ENCODE measurements at places on chromosomes 6 and 20. TPM values are rescaled to one million over a fixed set of nuclear protein-coding genes. Genes with fewer than 3 reads are reported as not detected.
A peak's percentile ranks its signal among the peaks of the same experiment; 100 is the strongest.

DNA sequence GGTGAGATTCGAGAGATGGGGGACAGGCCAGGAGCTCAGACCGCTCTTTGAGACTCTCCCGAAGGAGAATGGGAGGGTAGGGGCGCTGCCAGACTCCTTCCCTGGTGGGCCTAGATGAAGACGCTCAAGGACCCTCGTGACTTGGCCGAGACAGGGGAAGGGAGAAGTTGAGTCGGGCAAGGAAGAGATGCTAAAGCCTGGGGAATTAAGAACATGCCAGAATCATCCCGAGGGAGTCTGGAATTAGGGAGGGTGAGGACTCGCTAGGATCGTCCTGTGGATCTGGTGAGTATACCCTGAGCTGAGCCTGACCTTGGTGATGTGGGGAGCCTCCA, 529 bp downstream of the UBE2C start:
- no peak for DNase-seq

DNA sequence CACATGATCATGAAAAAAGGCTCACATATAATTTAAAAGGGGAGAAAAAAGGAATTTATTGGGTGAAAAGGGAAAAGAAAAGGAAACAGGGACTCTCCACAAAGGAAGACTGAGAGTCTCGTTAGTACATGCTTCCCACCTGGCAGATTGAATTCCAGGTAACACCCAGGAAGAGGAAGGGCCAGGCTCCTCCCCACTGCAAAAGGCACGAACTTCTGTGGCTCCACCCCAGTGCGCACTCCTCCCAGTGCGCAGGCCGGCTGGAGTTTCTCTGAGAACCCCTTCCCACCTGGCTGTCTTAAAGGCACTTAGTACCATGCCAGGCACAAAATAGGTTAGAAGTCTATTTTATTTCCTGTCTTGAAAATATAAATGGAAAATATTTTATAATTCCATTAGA, 129.8 kb downstream of the COL12A1 start:
- DNase-seq, result no peak

DNA sequence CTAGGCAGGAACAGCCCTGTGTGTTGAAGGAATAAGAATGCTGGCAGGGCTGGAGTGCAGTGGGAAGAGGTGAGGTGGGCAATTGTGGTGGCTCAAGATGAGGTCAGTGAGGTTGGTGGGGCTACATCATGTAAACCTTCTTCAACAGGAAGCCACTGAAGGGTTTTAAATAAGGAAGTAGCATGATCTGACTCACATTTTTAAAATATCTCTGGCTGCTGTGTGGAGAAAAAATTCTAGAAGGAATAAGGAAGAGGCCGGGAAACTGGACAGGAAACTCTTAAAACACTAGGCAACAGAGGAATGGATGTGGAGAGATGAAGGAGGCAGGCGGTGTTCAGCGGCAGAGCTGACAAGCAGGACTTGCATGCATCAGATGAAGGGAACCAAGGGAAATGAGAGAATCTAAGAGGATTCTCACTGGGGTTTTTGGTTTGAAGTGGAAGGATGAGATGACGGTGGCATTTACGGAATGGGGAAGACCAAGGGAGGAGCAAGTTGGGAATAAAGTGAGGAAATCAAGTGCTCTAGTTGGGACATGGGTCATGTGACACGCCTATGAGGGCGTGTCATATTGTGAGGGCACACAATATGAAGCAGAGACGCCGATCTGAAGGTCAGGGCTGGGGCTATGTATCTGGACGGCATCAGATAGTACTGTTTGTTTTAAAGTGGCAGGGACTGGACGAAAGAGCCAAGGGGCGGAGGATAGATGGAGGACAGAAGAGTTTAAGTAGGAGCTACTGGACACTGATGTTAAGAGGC, 18.2 kb downstream of the TMEM242 start:
- no peak for DNase-seq

DNA sequence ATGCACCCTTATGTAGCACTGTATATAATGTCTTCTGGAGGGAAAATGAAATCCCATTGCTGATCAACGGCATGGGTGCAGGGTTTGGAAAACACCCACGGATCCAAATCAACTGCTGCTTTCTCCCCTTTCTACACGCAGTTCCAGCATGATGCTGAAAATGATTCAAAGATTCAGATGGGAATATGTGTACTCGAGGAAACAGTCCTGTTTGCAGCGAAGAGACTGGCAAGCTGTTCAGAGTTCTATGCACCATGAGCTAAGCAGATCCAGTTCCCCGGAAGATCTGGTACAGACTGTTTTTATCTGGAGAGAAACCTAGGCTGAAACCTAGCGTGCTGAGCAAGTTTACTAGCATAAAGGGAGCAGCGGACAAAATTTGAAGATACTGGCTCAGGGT, 47.9 kb upstream of the CDH4 start:
- no peak for DNase-seq

DNA sequence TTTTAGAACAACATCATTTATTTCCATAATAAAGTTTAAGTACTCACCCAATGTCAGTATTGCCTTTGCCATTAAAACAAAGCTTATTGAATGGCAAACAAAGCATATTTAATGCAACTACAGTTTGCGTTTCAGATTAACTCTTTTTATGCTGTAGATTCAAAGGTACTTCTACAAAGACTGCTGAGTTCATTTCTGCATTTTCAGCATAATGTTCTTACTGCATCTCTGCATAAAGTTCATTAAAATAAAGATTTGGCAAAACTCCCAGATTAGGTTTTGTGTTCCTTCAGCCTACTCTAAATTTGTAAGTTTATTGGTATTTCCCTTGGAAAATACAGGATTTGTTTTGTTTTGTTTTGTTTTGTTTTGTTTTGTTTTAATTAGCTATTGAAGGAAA, 359.4 kb downstream of the ADGRB3 start:
- no peak for DNase-seq

GRCh38 chr6:391559-392440, at the start of gene IRF4:
Gene IRF4 (plus strand): TSS chr6:391752. CDS start chr6:393153, 1,401 bp downstream.
- peak; percentile 89 for DNase-seq

DNA sequence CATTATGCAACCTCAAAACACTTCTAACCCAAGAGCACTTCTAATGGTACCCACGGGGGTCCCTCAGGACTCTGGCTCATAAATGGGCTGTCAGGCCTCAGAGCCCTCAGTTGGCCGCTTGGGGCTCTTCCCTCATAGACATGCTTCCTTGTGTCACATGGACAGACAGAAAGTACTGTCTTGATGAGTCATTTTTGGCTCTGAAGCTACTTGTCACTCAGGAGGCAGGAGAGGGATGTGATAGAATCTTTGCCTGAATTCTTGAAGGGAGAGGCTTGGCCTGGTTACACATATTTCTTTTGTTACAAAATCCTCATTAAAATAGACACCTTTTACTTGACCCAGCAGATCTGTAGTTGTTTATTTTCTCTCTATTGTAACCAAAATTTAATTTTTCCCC, 15.1 kb upstream of the EDN1 start:
- DNase-seq, result no peak

DNA sequence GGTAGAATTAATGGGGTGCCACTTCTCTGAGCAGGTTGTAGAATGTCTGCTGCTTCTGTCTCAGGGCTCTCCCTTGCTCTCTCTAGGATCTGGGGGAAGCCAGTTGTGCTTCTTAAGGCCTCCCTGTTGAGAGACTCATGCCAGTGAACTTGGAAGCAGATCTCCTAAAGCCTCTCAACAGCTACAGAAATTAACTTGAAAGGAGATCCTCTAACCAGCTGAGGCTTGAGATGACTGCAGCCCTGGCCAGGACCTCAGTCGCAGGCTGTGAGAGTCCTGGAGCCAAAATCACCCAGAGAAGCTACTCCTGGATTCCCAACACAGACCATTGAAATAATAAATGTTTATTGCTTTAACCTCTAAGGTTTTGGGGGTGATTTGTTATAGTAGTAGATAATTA, 180.2 kb upstream of the MARCKS start:
- DNase-seq, result no peak

DNA sequence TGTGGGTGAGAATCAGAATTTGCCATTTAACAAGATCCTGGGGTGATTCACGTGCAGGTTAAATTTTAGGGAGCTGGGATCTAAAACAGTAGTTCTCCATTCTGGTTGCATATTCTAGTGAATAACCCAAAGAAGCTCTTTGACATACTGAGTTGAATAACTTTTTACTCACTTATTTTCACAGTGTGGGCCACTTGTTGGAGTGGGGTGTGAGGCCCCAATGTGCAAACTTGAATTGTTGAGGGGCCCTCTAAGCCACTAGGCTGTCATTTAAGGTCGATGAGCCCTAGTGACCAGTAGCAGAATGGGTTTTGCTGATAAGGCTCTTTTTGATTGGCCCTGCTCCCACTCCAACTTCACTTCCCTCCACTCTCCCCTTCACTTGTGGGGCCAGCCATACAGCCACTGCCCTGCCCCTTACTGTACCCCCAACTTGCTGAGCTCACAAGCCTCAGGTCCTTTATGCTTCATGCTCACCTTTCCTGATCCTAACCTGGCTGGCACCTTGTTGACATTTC, 33.6 kb upstream of the RIPOR2 start:
- DNase-seq, result no peak

- DNase-seq, result no peak
Observed at GRCh38 chr6:5093231-5094015, 8.3 kb downstream of the PPP1R3G start.

DNA sequence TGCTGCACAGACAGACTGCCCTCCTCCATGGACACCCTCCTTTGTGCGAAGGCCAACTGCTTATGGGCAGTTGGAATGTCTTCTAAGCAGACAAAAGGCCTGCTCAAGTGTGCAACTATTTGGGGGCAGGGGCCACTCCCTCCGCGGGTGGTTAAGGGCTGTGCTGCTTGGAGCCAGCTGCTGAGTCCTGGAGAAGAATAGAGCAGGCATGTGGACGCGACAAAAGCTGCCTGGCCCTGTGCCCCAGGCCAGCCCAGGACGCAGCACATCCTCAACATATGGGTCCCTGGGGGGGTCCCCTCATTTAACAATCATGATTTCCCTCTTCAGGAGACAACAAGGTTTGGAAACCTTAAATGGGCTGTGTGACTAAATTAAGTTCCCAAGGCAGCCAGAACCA, 45.5 kb upstream of the ENTPD6 start:
- DNase-seq, result no peak

DNA sequence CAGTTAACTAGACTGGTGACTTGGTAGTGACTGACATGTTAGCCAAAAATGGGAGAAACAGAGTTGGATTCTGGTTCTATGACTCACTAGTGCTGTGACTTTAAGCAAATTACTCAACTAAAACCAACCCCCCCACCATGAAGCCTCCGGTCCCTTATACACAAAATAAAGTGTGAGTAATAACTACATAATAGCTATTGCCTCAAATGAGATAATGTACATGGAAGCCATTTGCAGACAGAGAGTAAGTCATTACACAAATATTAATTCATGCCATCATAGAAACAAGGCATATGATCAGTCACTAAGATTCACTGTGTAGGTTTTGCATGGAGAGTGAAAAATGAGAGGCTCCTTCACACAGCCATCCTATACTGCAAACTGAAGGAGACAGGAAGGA, 111.9 kb downstream of the HIVEP2 start:
- DNase-seq, result no peak

- no peak for DNase-seq
Observed at GRCh38 chr20:33789109-33789857, 21.9 kb upstream of the CHMP4B start.

GRCh38 chr20:52017669-52018317, 173.8 kb downstream of the ZFP64 start:
- no peak for DNase-seq

DNA sequence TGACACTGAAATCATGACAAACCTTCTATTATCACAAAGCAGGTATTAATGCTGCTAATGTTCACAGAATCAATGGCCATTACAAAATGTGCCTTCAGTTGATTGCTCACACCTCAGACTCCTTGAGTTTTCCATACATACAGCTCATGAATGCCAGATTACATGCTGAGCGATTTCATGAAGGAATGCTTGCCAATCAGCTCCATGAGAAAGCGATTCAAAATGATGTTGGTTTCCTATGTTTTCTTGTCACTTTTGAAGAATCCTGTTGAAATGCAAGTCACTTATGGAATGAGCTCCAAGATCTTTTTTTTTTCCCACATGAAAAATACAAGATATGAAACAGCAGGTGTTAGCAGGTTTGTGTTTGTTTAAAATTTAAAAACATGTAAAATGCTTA, 71.4 kb upstream of the SHLD1 start:
- DNase-seq, result no peak

- no peak for DNase-seq
Observed at GRCh38 chr6:1869308-1869707, 259.6 kb downstream of the FOXC1 start.

- no peak for DNase-seq
Observed at GRCh38 chr20:8981482-8981881, 87.4 kb upstream of the PLCB4 start.

- no peak for DNase-seq
Observed at GRCh38 chr6:139981066-139981624, 606.7 kb upstream of the CITED2 start.

DNA sequence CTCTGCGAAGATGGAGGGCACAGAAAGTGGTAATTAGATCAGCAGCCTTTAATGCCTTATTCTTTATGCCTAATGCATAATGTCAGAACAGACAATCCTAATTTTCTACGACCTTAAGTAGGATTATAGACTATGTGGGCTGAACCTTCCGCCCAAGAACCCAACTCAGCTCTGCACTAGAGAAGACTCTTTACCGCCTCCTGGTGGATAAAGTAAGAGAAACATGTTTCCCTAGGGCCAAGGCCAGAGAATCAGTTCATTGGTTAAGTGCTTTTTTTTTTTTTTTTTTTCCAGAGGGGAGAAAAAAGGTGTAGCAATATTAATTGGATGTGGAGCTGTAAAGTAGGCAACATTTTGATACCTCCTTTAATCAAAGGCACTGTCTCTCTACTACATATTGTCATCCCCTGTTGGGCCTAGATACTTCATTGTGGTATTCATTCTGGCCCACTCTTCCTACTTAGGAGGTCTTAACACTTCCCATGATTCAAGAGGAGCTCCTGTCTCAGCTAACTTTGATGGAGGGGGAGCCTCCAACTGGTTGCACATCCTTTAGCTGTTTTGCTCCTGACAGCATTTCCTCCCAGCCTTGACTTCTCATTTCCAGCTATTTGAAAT, 124.9 kb upstream of the NRN1 start:
- no peak for DNase-seq

- no peak for DNase-seq
Observed at GRCh38 chr6:32645047-32645703, 8.0 kb downstream of the HLA-DQA1 start.

The TRDN gene
- not detected for total RNA-seq

The FUT9 gene
- not detected for total RNA-seq

The CALHM5 gene
- total RNA-seq, result 2.6 TPM

The SMLR1 gene
- total RNA-seq, result not detected

The LRP11 gene
- total RNA-seq, result 5.3 TPM

The CAGE1 gene
- not detected for total RNA-seq

The ARFGEF2 gene
- 40.6 TPM for total RNA-seq

The IFNGR1 gene
- 291 TPM for total RNA-seq

The SLC17A3 gene
- total RNA-seq, result not detected

The ISM1 gene
- 14.0 TPM for total RNA-seq

The LY6G6D gene
- total RNA-seq, result not detected

The OR2H2 gene
- not detected for total RNA-seq

The BHLHE23 gene
- total RNA-seq, result not detected

The ADAM33 gene
- total RNA-seq, result 10.2 TPM

The SULF2 gene
- total RNA-seq, result 29.7 TPM

The MPIG6B gene
- 9.2 TPM for total RNA-seq

The SPATS1 gene
- not detected for total RNA-seq

Data from spleen (tissue), 13 donors.